ENCODE measurements at places on chromosomes 12 and 14. TPM values are rescaled to one million over a fixed set of nuclear protein-coding genes. Genes with fewer than 3 reads are reported as not detected.
A peak's percentile ranks its signal among the peaks of the same experiment; 100 is the strongest.

GRCh38 chr12:51391283-51392123, at the start of gene GALNT6:
TSS of gene GALNT6 (minus strand) at chr12:51391406. CDS start at chr12:51379781, 11,625 bp downstream.
- DNase-seq: peak; percentile 7

DNA sequence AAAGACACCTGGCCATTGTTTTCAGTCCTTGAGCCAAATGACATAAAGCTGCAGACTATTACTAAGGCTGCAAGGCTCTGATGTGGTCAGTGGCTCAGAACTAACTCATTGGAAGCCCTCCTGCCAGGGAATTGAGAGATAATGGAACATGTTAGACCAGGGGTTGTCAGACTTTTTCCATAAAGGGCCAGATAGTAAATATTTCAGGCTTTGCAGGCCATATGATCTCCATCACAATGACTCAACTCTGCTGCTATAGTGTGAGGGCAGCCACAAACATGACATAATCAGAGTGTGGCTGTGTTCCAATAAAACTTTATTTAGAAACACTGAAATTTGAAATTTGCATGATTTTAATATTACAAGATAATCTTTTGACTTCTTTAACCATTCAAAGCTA, 140.3 kb downstream of the TMEM30B start:
- DNase-seq: no peak

The HRK gene
- polyA plus RNA-seq: 0.30 TPM

- no peak for DNase-seq
Measured at GRCh38 chr12:126572170-126572569, 1506.9 kb downstream of the AACS start.

DNA sequence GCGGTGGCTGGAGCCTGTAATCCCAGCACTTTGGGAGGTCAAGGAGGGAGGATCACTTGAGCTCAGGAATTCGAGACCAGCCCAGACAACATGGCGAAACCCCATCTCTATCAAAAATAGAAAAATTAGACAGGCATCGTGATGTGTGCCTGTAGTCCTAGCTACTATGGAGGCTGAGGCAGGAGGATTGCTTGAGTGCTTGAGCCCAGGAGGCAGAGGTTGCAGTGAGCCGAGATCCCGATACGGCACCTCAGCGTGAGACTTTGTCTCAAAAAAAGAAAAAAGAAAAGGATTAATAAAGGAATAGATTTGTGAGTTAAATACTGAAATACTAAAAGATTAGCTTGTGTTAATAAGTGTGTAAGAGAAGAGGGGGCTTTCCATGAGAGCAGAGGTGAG, 29.4 kb downstream of the RPGRIP1 start:
- no peak for DNase-seq

The KRT5 gene
- polyA plus RNA-seq: 12.2 TPM

- DNase-seq: no peak
Measured at GRCh38 chr14:103088921-103089320, 4.9 kb downstream of the LBHD2 start.

- peak; percentile 29 for DNase-seq
Measured at GRCh38 chr14:29652571-29652970, 275.1 kb downstream of the PRKD1 start.
